ENCODE measurements at places on chromosomes 12 and 14.

DNA sequence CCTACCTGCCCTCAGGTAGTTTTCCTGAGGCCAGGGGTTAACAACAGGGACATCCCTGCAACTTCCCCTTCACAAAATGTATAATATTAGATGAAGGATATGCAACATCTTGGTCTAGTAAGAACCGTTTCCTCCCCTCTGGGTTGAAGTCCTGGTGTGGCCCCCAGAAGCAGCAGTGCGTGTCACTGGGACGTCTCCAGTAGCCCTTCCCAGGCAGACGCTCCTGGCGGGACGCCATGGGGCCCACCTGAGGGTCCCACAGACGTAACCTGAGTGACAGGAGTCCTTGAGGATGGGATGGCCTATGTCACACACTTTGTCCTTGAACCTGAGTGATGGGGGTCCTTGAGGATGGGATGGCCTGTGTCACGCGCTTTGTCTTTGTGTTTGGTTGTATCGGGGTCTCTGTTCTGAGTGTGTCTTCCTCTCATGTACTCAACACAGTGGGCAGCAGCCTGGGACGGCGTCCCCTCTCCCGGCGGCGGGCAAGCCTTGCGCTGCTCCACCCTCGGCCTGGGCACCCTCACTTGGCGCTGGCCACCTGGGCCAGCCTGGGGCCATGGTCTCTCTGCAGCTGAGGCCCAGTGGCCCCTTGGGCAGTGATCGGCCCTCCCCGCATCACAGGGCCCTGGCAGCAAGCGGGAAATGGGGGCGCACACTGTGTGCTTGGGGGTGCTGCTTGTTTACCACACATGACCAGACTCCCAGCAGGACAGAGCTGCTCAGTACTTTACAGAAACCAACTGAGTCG lies 14.3 kb upstream of the AMN start:
- no peak for DNase-seq

DNA sequence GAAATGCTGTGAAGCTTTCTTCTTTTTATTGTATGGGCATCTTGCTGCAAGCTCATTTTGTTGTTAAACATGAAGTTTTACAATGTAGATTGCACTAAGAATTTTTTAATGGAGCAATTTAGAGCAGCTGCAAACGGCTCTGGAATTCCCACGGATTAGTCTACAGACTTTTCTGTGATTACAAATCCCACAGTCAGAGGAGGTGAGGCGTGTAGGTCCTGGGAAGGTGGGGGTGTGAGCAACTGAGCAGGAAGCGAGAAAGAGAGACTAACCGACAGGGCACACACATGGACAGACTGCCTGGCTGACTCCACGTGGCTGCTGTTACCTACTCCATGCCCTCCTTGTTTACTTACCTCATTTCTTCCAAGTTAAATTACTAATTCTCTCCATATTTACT lies 348.5 kb downstream of the NPAS3 start:
- DNase-seq, result no peak

- no peak for DNase-seq
Observed at GRCh38 chr12:95343461-95344230, 126.0 kb downstream of the VEZT start.

GRCh38 chr14:88829685-88830302 lies 5.3 kb downstream of the TTC8 start:
- DNase-seq, result no peak

- DNase-seq, result no peak
Observed at GRCh38 chr14:103111232-103111868, 11.9 kb upstream of the TNFAIP2 start.

DNA sequence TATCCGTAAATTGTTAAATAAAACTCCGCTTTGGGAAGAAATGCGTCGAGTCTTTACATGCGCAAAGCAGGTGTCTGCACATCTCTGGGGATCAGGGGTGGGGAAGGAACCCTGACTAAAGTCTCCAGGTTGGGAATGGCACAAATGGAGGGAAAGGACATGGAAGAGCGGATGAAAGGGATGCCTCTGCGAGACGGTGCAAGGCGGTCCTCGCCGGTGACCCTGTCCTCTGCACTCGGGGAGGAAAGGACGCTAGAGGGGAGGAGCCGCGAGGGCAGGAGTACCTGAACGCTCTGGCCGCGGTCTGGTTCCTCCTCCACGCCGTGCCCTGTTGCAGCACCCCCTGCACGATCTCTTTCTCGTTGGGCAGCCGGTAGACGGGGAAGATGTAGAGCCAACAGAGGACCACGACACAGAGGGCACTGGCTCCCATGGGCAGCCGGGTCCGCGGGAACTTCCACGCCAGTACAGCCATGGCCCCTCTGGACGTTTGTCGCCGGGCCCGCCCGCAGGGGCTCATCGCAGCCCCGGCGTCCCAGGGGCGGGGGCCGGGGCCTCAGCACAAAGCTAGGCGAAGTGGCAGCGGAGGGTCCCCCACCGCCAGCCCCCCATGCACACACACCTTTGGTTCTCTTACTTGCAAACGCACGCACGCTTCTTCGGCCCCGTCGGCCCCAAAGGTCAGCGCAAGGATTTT lies 646 bp downstream of the ST8SIA1 start:
- no peak for DNase-seq

GRCh38 chr14:100077441-100077840 lies 12.2 kb downstream of the EVL start:
- no peak for DNase-seq

- DNase-seq, result no peak
Observed at GRCh38 chr12:14327711-14328110, 37.8 kb upstream of the ATF7IP start.

DNA sequence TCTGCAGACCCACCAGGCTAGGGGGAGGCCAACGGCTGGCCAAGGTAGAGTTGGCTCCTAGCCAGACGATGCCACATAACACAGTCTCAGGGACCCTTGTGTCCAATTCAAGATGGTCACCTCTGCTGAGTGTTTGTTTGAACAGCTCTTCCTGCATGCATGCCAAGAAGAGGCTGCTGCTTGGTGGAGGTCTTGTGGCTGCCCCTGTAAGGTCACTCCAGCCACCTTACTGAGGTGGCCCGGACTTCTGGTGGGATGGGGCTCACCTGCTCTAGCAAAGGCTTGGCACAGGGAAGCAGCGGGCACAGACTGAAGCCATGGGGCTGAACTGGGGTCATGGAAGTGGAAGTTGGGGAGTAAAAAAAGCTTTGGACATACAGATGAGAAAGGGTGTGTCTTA lies 210.3 kb downstream of the GLT1D1 start:
- DNase-seq, result no peak

GRCh38 chr12:109679501-109680263 lies 33.9 kb upstream of the FAM222A start:
- DNase-seq, result no peak

DNA sequence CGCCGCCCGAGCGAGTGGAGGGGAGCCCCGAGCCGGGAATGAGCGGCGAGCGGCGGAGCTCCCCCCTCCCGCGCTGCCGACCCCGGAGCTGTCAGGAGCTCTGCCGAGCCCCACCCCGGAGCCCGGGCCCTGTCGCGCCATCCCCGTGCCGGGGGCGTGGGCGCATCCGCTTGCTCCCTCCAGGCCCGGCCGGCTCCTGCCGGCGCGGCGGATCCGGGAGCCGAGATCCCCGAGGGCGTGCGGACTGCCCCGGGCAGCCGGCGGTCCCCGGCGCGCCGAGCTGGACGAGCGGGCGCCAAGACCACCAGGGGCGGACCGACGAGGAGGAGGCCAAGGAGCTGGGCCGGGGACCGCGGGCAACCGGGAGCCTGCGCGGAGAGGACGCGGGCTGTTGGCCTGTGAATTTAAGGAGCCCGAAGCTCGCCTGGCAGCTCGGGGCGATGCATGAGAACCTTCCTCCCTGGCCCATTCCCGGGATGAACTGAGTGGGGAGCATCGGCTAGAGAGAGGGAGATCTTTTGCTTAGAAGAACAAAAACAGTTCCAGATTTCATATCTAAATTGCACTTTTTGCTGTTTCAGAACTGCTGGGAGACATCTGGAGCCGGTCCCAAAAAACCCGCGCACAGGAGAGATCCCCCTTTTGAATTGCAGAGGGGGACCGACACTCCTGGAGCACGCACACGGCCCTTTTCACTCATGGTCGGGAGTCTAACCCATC lies 2.0 kb downstream of the PTHLH start:
- no peak for DNase-seq

- DNase-seq, result no peak
Observed at GRCh38 chr14:96194657-96195431, 9.8 kb upstream of the BDKRB2 start.

GRCh38 chr12:124094188-124094587 lies 121.2 kb downstream of the ZNF664 start:
- no peak for DNase-seq

- DNase-seq, result no peak
Observed at GRCh38 chr14:89013098-89013504, 188.7 kb downstream of the TTC8 start.

GRCh38 chr12:19683178-19683927 lies 244.1 kb downstream of the AEBP2 start:
- no peak for DNase-seq

- no peak for DNase-seq
Observed at GRCh38 chr14:91225025-91225424, 19.5 kb downstream of the GPR68 start.

GRCh38 chr12:108564724-108565123 lies 2.3 kb downstream of the ISCU start:
- no peak for DNase-seq

- DNase-seq, result no peak
Observed at GRCh38 chr12:68446384-68446783, 114.2 kb upstream of the MDM1 start.

GRCh38 chr14:99616832-99617800 lies 13.1 kb upstream of the CCDC85C start:
- DNase-seq, result no peak

DNA sequence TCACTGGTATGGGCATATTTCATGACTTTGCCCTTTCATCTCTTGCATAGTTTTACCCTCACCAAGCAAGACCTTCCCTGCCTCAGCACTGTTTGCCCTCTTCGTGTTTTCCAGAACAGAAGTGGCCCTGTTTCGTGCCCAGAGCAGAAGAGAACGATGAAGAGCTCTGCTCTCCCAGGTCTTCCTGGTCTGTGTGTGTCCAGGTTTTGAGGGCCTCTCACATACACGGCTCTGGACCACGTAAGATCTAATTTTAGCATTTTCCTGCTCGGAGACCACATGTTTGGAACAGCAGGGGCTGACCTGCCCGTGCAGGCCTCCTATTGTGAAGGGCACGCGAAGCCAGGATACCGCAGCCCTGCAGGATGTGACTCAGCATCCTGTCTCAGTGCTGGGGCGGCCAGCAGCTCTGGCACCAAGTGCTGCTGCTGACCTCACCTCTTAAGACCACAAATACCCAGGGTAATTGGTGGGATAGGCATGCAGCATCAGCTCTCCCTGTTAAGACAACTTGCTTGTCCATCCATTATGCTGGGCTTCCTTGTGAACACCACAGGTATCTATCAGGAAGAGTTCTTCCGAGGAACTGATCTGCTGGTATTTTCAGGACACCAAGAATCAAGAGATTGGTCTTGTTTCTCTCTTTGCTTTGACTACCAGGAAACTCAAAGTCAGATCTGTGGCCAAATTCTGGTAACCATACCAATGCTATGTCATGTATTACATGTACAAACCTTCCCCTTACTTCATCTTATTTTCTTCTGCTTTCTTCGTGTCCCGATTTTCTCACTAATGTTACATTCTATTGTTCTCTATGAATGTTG lies 19.0 kb downstream of the SSH1 start:
- no peak for DNase-seq

- DNase-seq, result no peak
Observed at GRCh38 chr12:117444781-117445180, 83.4 kb upstream of the NOS1 start.

DNA sequence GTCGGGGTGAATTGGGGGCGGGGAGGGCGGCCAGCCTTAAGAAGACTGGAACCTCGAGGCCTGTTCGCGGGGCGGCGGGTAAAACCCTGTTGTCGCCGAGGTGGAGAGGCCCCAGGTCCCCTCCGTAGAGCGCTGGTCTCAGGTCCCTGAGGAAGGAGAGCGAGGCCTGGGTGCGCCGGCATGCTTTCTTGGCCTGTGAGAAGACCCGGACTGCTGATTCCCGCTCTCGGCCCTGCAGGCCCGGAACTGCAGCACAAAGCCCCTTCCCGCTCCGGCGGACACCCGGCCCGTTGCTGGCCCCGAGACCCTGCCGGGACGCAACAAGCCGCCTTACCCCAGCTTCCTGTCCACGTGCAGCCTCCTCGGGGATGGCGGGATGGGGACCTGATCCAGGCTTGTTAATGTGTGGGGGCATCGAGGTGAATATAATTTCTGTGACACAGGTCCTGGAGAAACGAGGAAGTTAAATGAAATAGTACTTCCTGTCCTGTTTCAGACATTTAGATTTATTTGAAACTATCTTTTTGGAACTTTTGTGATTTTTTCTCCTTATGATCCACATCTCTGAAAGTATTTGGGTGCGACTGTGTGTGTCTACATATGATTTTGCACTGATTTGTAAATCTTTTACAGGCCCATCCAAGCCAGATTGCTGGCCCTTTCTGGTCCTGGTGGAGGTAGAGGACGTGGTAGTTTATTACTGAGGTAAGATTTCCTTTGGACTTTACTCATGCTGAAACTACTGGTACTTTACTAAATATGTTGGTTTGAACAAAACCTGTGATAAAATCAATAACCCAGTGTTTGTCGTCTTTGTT lies 600 bp downstream of the PNN start:
- no peak for DNase-seq

GRCh38 chr12:91538418-91538817 lies 355.8 kb upstream of the DCN start:
- no peak for DNase-seq

GRCh38 chr12:84641940-84642545 lies 270.6 kb downstream of the SLC6A15 start:
- no peak for DNase-seq

DNA sequence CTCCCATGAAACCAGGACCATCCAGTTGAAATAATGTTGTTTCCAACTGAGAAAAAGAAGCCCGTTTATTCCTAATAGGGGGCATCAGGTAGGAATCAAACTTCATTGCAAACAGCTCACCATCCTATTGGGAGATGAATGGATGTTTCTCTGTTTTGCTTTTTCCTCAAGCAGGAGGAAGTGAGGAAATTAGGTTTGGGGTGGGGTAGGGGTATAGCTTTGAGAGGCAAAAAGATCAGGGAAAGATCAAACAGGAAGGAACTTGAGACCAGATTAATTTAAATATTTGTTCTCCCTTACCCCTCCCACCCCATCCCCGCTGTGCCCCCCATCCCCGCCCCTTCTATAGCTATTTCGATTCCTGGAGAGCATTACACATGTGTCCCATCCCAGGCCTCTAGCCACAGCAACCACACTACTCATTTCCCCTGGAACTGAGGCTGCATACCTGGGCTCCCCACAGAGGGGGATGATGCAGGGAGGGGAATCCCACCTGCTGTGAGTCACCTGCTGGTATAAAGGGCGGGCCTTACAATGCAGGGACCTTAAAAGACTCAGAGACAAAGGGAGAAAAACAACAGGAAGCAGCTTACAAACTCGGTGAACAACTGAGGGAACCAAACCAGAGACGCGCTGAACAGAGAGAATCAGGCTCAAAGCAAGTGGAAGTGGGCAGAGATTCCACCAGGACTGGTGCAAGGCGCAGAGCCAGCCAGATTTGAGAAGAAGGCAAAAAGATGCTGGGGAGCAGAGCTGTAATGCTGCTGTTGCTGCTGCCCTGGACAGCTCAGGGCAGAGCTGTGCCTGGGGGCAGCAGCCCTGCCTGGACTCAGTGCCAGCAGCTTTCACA lies at the start of gene IL23A:
TSS of gene IL23A (plus strand) at position 577 of the 850 bp plus-strand sequence. CDS start at position 738, 161 bp downstream.
- DNase-seq, result no peak

GRCh38 chr12:115648463-115648862 lies 629.0 kb downstream of the MED13L start:
- no peak for DNase-seq

All from left renal pelvis (tissue), 4 donors.